ENCODE measurements at places on chromosomes 5 and 9. TPM values are rescaled to one million over a fixed set of nuclear protein-coding genes. Genes with fewer than 3 reads are reported as not detected.

DNA sequence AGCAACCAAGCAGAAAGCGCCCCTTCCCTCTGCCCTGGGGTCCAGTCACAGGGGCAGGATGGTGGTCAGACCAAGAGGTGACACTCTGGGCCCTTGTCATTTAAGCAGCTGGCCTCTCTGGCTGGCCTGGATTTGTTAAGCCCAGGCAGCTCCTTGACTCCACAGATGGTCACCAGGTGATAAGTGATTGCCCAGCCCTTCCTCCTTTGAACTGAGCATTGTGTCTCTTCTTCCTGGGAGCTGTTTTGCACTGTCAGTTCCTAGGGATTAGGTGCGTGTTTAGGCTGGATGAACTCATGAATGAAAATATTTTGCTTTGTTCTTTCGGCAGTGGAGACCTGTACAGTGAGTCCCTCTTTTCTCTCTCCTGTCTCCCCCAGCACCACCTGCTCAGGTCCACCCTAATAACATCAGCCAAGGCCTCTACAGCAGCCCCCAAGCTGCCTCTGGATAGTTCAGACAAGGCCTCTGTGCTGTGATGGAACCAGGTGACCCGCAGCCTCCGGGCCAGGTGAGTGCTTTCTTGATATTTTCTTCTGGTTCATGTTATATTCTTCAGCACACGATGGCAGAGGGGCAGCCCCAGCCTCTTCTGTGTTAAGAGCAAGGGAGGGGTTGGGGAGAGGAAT, 139.7 kb upstream of the PITX1 start:
- DNase-seq = no peak

DNA sequence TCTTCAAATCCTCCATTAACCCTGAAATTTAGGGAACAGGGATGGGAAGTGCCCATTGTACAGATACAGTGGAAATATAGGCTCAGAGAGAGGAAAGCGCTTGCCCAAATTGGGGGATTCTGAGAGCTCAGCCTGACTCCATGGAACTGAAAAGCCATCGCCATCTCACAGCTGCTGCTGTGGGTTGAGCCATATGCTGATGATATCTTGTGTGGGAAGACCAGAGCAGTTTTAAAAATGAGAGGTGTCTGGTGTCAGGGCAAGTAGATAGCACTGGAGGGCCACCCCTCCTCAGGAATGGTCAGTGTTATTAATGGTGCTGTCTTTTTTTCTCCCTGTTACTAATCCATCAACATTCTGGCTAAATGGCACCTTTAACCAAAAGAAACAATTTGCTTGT, 50.9 kb upstream of the C5orf58 start:
- DNase-seq = no peak

DNA sequence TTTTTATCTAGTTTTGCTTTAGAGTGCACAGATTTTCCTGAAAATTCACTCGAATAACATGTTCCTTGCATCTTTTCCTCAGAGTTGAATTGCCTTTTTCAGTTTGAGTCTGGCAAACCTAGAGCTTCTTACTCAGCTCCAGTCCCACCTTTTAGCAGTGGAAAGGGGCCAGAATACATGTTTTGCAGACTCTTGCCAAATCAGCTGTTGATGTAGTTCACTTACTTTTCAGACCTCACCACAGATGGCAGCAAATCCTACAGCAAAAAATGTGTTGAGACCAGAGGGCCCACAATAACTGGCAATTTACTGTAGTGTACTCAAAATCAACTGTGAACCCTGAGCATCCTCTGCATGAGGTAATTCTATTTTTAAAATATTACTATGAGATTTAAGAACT, 545.2 kb upstream of the ACO1 start:
- DNase-seq = peak; percentile 23

DNA sequence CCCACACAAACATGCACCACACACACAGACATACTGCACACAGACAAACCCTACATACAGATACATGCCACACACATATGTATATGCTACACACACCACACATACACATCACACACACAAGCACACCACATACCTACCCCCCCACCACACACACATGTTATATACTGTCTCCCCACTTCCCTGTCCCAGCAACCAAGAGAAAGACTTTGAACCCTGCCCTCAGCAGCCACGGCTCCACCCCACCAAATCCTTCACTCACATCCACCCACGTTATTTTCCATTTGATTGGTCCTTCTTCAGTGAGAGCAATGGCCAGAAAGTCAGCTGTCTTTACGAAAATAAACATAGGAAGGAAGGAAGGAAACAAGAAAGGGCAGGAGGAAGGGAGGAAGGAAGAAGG, 479.8 kb downstream of the DIRAS2 start:
- no peak for DNase-seq

DNA sequence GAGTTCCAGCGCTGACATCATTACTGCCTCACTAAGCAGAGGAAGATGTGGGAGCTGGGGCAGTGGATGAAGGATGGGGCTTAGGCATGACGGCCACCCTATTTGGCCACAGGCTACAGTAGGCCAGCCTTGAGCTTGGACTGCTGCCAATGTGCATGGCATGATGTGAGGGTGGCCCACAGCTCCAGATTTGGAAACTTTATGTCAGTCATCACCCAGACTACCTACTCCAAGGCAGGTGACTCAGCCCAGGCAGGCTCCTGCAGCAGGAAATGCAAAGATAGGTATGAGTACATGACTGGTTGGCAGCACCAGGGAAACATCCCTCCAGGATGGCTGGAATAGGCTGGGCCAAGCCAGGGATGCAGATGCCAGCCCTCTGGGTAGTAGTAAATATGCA, 303.6 kb downstream of the SPOCK1 start:
- no peak for DNase-seq

DNA sequence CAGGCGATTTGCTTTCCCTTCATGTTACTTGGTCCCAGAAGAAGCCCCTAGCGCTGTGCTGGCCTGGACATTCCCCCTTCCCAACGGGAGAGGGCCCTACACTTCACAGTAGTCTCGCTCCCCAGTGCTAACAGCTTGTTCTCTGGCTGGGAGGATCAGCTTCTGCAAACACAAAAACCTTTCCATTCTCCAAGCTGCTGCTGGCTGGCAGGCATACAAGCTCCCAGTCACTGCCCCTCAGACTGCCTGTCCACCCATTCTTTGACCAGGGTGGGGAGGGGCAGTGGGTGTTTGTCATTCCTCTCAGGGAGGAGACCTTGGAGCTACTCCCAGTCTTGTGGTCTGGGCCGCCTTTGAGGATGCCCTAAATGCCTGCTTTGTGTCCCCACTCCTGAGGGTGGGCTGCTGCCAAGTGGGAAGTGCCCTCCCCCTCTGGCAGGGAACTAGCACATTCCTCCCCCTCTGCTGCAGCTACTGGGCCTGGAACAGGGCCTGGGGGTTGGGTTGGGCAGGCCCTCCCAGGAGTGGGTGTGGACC, 20.8 kb downstream of the ENHO start:
- DNase-seq = peak; percentile 67

DNA sequence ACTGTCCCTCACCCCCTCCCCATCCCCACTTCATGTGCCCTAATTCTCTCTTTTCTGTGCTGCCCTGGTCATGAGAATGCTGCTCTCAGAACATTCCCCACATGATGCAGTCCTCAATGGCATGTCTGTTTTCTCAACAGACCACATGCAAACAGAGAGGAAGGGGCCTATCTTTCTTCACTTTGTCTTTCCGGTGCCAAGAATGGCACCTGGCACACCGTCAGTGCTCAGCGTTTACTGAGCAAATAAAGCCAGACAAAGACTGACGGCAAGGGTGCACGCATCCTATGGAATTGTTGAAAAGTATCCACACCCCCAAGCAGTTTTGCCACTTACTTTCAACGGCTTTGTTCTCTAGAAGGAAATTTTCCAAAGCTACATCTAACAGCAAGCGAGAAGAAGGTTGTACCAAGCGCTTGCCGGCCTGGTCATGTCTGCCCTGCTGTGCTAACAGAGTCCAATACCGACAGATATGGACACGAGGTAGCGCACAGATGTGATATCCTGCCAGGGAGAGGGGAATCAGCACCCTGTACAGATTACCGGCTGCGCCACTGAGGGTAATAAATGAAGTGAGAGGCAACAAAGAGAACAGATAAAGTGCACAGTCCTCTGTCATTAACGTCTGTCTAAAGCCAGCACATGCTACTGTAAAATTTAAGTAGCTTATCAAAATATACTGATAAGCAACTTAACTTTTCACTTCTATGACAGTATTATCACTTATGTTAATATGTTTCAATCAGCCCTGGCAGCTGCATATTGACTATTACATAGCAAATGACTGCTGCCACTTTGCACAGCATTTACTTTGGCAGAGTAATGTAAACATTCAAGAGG, 251.7 kb downstream of the DENND1A start:
- DNase-seq = no peak

BNIP1 gene
- polyA plus RNA-seq = 12.7 TPM

DNA sequence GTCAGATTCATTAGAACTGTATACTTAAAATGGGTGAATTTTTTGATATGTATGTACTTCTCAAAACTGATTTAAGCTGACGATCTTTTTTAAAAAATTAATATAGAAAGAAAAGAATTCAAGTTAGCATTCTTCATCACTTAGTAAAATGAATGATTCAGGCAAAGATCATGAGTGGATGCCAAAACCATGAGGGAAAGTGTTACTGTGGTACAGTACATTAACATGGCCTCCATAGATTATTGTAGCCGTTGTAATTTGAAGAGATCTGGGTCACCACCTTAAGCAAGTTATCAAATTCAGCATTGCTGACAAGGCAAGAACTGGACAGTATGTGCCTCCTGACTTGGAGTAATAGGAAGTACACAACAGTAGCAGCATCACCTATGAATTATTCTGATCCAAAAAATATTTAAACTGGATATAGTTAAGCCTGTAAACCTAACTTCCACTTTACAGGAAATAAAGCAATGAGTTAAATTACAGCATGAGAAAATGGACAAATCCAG, 29.7 kb downstream of the C9orf85 start:
- no peak for DNase-seq

DNA sequence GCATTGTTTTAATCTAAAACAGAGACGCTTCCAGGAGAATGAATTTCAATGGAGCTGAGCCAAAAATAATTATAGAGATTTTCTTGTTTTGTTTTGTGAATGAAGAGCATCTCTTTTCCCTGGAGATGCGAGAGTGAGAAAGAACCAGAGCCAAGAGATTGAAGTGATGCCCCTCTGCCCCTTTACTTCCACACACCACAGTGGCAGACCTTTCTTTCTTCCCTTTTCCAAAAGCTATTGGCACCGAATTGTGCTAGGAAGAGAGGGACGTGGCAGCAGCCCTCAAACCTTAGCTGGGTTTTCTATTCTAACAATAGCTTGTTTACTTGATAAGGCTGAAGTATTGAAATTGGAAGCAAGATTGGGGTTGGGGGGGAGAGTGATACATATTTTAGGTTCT, 133.0 kb upstream of the TMEM161B start:
- DNase-seq = no peak

- DNase-seq = no peak
These were observed 1533.3 kb upstream of the WWC1 start for GRCh38 chr5:166758151-166758550.

DNA sequence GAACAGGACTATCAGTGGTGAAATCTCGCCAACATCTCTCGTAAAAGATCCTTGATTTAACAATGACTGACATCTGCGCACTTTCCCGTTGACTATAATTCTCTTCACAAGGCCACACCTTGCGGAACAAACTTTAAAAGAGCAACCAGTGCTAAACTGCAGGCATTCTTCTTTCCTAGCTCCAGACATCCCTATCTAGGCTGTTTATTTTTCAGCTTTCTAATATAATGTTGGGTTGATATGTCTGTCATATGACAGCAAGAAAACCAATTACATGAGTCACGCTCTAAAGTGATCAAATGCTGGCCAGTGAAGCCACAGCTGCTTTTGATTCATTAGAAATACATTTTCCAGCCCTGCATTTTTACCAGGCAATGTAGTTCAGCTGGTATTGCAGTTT, 162.5 kb downstream of the ELAVL2 start:
- DNase-seq = no peak

IPO11 gene
- 22.2 TPM for polyA plus RNA-seq

GPX3 gene
- polyA plus RNA-seq = 64.9 TPM

DNA sequence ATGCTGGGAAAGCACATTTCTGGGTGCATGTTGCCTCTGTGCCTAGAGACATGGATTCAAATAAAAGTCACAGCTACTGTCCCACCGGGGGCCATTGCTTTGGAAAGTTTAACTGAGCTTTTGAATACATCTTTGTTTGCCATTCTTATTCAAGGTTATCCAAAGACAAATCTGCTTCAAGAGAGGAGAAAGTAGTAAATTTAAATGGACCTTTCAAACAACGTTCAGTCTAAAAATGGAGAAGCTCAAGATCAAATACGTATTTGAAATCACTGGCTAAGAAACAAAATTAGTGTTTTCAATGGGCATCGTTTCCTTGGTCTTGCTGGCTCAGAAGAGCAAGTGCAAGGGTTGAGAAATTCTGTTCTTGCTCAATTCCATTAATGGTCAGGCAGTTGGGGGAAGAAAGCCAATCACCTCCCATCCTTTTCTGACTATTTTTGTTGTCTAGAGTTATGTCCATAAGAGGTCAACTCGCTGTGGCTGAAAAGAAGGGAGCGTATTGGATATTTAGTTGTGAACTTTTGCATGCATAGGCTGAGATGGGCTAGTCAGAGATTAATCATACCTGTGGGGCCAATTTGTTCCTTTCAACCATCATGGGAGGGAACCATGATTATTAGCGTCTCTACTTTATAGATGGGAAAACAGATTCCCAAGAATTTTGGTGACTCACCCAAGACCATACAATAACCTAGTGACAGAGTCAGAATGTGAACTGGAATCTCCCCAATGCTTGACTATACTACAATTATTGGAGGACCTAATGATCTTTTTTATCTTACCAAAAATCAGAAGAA, 276.2 kb upstream of the TNC start:
- DNase-seq = no peak

GRCh38 chr5:66197764-66198405, 53.8 kb downstream of the SREK1 start:
- DNase-seq = no peak

All from hindlimb muscle (tissue), 1 donor.